ENCODE measurements at places on chromosomes 13 and 19.

- peak; percentile 60 for DNase-seq
Observed at GRCh38 chr13:79423801-79424642, 18.0 kb upstream of the RBM26 start.

- no peak for DNase-seq
Observed at GRCh38 chr19:3157096-3157845, 21.3 kb upstream of the S1PR4 start.

GRCh38 chr13:60044321-60044720, 119.4 kb downstream of the DIAPH3 start:
- no peak for DNase-seq

GRCh38 chr13:71499235-71499634, 367.8 kb downstream of the DACH1 start:
- DNase-seq, result no peak

DNA sequence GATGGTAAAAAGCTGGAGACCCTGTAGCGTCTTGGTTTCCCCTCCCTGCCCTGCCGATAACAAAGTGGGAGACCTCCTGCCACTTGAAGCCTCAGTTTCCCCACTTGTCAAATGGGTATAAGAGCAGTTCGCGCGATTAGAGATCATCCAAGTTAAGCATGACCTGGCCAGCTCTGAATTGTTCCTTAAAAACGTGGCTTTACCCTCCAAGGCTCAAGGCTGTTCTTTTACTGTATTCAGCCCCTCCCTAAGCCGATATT, 421 bp downstream of the TNPO2 start:
- DNase-seq, result no peak

DNA sequence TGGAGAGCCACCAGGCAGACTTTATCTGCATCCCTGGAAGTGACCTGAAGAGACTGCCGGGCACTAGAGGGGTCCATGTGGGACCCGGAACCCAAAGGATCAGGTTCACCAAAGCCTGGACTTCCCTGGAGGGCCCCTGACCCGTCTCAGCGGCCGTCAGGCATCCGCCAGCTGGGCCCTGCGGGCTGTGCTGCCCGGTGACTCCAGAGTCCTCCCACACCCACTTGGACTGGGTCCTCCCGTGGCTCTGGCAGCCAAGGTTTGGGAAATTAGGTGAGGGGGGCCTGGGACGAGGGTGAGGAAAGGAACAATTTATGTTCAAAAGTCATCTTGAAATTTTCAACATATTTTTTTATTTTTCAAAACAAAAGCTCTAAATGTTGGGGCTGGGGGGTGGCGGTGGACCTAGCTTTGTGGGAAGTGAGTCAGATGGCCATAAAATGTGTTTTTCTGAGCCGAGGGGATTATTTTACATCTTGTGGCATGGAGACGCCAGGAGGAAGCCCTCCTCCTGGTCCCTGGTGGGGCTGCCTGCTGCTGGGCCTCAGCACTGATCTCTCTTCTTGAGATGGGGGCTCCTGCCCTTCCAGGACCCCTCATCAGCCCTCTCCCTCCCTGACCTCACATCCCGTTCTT, 20.2 kb downstream of the CEBPA start:
- DNase-seq, result no peak

GRCh38 chr13:94987869-94988268, 275.5 kb upstream of the SOX21 start:
- DNase-seq, result no peak

- no peak for DNase-seq
Observed at GRCh38 chr19:28542394-28543243, 670.3 kb downstream of the UQCRFS1 start.

DNA sequence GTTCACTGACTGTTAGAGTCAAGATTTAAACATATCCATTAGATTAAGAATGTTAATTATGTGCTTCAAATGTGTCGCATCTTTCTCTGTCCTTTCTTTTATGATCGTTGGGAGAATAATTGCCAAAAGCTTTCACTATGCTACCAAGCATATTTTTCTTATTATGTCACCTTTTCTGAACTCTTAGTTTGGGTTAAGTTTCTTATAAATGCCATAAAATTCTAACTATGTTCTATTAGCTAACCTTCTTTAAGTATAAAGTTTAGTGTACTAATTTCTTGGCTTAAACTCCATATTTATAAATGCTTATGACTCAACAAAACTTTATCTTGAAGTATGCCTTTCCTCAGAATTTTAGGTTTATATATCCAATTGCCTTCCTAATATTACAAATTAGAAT, 1759.4 kb downstream of the PCDH9 start:
- DNase-seq, result no peak

- no peak for DNase-seq
Observed at GRCh38 chr13:30158774-30159445, 148.4 kb downstream of the KATNAL1 start.

DNA sequence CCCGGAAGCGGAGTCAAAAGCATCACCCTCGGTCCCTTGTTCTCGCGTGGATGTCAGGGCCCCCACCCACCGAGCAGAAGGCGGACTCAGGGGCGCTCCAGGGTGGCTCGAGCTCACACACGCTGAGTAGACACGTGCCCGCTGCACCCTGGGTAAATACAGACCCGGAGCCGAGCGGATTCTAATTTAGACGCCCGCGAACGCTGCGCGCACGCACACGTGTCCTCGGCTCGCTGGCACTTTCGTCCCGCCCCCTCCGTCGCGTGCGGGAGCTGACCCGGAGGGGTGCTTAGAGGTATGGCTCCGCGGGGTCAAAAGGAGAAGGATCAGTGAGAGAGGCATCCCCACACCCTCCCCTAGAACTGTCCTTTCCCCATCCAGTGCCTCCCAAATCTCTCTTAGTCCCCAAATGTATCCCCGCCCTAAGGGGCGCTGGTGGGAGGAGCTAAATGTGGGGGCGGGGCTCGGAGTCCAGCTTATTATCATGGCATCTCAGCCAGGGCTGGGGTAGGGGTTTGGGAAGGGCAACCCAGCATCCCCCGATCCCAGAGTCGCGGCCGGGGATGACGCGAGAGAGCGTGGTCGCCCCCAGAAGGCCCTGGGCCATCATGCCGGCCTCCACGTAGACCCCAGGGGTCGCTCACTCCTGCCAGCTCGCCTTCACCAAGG, 451 bp upstream of the ICAM5 start:
- peak; percentile 70 for DNase-seq

GRCh38 chr13:84978851-84979250, 820.4 kb downstream of the SLITRK6 start:
- no peak for DNase-seq

DNA sequence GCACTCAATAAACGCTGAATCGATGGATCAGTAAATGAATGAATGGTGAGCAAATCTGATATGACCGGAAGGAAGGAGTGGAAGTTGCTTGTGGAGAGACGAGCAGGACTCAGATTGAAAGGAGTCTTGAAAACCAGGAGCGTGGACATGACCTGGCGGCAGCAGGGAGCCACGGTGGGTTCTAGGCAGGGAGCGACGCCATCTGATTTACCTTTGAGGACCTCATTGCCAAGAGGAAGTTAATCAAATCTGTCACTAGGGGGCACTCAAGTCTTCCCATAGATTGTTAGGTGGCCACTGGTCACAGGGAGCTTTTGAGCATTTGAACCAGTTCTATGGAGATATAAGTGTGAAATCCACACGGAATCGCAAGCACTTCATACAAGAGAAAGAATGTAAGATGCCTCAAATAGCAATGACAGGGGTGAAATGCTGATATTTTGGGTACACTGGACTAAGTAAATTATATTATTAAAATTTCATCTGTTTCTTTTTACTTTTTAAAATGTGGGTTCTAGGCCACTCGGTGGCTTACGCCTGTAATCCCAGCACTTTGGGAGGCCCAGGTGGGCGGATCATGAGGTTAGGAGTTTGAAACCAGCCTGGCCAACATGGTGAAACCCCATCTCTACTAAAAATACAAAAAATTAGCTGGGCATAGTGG, 9.2 kb upstream of the FBN3 start:
- DNase-seq, result peak; percentile 75

GRCh38 chr13:39283072-39283471, 244.8 kb downstream of the NHLRC3 start:
- DNase-seq, result no peak

GRCh38 chr13:76758257-76758656, 127.9 kb downstream of the KCTD12 start:
- no peak for DNase-seq

- DNase-seq, result no peak
Observed at GRCh38 chr13:113810640-113811039, 51.6 kb downstream of the TMEM255B start.

DNA sequence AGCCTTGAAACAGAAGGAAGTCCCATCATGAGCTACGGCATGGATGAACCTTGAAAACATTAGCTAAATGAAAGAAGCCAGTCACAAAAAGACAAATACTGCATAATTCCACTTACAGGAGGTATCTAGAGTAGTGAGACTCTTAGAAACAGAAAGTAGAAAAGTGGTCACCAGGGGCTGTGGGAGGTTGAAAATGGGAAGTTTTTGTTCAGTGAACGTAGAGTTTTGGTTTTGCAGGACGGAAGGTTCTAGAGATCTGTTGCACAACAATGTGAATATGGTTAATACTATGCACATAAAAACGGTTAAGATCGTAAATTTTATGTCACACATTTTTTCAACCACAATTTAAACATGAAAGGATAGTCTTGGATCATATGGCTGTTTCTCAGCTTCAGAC, 11.9 kb upstream of the SLC10A2 start:
- no peak for DNase-seq

GRCh38 chr19:5075597-5075996, 106.7 kb downstream of the KDM4B start:
- DNase-seq, result no peak

GRCh38 chr13:102028206-102028605, 373.6 kb downstream of the FGF14 start:
- DNase-seq, result no peak

- DNase-seq, result no peak
Observed at GRCh38 chr19:40827386-40828247, 22.6 kb downstream of the CYP2A6 start.

GRCh38 chr19:43457809-43458208, 7.6 kb downstream of the LYPD3 start:
- no peak for DNase-seq

DNA sequence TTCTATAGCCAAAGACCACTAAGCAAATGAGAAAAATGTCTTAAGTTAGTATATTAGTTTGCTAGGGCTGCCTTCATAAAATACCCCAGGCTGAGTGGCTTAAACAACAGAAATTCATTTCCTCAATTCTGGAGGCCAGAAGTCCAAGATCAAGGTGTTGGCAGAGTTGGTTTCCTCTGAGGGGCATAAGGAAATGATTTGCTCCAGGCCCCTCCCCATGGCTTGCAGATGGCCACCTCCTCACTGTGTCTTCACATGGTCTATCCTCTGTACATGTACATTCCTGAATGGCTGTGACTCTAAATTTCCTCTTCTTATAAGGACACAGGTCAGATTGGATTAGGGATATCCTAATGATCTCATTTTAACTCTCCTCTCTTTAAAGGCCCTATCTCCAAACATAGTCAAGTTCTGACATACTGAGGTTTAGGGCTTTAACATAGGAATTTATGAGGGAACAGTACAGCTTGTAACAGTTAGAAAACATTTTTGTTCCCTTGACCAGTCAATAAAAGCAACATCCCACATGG, 307.4 kb downstream of the DIAPH3 start:
- DNase-seq, result no peak

DNA sequence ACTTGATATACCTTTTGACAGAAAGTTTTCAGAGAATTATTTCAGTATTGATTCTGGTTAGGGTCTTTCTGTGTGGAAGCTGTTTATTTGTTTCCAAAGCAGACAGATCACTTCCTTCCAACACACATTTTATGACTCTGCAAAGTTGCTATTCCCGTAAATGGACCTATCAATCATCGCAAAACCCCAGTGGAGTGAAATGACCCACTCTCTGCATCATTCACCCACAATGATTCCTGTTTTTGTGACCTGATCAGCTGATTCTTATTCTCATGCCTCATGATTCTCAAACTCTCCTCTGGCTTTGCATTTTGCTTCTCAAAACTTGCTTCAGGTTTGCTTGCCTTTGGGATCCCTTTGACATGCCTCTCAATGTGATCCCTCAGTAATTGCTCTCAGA, 453.7 kb downstream of the PCDH17 start:
- no peak for DNase-seq

DNA sequence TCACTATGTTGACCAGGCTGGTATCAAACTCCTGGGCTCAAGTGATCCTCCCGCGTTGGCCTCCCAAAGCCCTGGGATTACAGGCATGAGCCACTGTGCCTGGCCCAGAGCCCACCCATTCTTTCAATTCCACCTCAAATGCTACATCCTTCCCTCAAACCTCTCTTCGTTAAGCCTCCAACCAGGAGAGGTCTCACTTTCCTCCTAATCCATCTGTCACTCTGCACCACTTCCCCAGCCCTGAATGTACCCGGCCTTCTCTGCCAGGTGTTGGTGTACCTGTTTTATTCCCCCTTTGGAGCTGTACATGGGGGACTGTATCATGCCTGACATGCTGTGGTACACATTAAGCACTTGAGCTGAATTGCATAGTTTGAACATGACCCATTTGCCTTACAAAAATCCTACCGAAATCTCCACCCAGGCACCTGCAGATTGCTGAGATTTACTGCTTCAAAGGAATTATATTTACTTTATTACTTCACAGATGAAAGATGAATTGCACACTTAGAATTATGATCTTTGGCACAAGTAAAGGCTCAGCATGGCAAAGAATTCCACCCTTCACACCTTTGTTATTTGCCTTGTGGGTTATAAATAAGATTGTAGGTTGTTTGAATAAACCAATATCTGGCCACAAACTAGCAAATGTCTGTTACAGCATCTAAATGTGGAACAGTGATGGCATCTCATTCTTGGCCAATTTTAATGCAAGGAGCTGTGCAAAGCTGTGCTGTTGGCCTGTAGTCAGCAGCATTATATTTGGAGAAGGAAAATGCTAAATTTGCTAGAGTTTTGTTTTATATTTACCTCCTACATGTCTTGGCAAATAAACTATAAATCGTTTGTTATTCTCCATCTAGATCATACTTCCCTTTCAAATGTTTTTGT, 15.6 kb upstream of the WASF3 start:
- no peak for DNase-seq

DNA sequence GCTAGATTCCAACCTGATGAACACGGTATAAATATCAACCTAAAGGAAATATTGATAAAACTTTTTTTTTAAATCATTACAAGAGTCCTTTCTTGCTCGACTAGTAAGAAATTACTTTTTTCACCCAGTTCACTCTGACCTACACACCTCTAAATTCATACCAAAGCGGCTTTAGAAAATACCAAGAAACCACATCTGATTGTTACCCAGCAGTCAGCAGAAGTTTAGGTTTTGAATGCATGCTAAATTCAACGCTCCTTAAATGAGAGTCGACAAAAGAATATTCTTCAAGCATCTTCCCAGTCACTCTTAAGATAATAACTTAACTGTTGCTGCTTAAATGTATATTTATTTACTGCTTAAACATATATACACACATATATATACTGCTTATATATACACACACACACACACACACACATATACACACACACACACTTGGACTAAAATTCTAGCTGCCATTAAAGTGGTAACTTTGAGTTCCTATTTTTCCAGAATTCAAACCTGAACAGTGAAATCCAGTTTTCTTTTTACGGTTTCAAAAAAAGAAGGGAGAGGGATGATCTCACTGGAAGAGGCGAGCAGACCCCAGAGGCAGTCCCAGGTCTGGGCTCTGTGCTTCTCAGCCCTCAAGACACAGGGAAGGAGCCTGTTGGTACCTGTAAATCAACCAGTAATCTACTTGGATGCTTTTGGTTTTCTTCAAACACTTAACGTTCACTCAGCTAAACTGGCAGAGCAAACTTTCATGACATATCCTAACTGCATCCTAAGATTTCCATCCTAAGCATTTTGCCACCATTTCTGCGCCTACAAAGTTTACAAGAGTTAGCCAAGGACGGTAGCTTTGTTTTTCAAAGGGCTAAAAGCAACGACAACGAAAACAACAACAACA, 1.7 kb downstream of the STK24 start:
- DNase-seq, result no peak
